Foreskin keratinocyte (primary cell): ENCODE measurements at places on chromosomes 1 and 21. TPM values are rescaled to one million over a fixed set of nuclear protein-coding genes. Genes with fewer than 3 reads are reported as not detected.

PRAMEF27 gene
- total RNA-seq, result not detected in 2 replicates

C4BPA gene
- total RNA-seq, result not detected in 2 replicates

LRRC42 gene
- 53.9 and 71.2 TPM in 2 replicates for total RNA-seq

ANGPTL3 gene
- not detected in 2 replicates for total RNA-seq

OLIG2 gene
- not detected in 2 replicates for total RNA-seq

ECM1 gene
- total RNA-seq, result 59.5 and 73.1 TPM in 2 replicates

HES3 gene
- total RNA-seq, result not detected in 2 replicates

NDUFV3 gene
- total RNA-seq, result 42.3 and 45.6 TPM in 2 replicates

DDR2 gene
- total RNA-seq, result 0.18 and 0.41 TPM in 2 replicates

RXRG gene
- not detected in 2 replicates for total RNA-seq

TRIM63 gene
- total RNA-seq, result not detected in 2 replicates

MMP23B gene
- 1.2 TPM in 1 of 2 replicates, not detected in the other for total RNA-seq

PHGDH gene
- 104 and 195 TPM in 2 replicates for total RNA-seq
